Daoy (cell line): ENCODE measurements at places on chromosomes 1 and 21.

DNA sequence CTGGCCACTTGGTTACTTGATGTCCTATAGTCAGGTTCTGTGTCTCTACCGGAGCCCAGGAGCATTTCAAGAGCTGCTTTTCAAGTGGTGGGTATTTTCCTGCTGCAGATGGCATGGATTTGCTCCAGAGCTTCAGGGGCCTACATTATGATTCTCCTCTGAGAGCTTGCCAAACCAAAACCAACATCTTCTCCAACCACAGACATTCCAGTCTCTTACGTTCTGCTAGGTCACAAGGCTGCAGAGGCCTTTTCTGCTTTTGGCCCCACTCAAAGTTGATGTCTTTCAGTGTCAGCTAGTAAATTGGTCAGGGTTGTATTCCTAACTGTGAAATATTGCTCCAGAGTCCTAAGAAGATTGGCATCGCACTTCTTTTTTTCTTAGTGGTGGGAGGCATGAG lies 14.7 kb upstream of the AQP10 start:
- peak; percentile 13 for DNase-seq

GRCh38 chr1:177255411-177255810 lies 84.7 kb downstream of the BRINP2 start:
- peak; percentile 89 for DNase-seq

GRCh38 chr1:29650041-29650400 lies 413.7 kb downstream of the PTPRU start:
- DNase-seq: no peak

DNA sequence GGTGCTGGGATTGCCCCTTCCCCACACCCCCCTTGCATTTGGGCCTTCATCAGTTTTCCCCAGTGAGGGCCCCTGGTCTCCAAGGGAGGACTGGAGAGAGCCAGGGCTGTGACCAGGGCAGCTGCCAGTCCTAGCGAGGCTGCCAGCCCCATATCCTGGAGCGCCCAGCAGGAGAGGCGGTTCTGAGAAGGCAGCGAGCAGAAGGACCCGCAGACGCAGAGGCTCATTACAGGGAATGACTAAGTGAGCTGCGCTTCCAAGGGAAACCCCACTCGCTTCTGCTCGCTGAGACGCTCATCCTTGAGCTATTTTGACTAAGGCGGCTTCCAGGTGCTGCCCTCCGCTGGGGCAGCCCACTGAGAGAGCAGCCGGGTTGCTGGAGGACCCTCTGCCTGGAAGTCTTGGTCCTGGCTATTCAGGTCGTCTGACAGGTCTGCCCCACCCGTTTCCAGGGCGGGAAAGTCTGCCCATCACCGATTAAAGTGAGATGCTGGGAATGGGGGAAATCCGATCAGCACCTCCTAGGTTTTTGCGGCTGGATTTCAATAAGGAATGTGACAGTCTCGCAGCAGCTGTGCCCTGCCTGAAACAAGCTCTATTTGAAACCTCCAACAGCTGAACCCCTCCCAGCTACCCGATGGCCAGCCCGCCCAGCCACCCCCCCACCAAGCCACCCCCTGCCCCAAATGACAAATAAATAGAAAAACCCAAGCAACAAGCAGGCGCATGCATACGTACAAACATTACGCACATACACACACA lies 2.8 kb downstream of the KCNN3 start:
- peak; percentile 97 for DNase-seq

DNA sequence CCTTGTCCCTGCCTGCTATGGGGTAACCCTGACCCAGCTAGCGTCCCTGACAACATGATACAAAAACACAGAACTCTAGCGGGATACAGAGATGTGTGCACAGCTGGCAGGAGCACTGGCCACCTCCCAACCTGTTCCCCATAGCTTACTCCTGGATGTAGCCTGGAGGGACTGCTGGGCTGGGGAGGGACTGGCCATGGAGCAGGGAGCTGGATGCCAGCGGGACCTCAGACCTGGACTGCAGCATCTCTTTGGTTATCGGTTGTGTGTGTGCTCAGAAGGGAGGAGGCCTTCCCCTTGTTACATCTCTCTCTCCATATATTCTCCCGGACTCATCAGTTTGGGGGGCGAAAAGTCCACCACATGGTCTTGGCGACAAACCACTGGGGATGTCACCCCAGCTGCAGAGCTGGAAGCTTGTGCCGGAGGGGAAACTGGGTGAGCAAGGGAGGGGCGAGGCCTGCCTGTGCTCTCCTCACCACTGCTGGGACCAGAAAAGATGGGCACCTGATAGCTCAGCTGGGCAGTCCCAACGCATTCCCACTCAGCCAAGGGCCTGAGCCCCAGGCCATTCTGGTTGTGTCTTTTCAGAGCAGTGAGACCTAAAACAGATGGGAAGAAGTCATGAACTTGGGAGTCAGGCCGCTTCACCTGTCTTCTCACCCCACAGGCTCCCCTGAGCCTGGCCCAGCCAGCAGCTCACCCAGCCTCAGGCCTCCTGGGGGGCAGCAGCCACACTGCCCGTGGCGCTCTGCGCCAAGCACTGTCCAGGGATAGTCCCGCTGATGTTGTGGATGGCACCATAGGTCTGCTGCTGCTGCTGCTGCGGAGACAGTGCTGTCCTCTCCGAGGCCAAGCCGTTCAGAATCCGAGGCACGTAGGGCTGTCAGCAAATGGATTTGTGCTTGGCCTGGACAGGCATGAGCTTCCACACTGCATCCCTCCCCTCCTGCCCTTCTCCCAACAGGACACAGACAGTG lies 35.6 kb downstream of the TMEM63A start:
- DNase-seq: no peak

DNA sequence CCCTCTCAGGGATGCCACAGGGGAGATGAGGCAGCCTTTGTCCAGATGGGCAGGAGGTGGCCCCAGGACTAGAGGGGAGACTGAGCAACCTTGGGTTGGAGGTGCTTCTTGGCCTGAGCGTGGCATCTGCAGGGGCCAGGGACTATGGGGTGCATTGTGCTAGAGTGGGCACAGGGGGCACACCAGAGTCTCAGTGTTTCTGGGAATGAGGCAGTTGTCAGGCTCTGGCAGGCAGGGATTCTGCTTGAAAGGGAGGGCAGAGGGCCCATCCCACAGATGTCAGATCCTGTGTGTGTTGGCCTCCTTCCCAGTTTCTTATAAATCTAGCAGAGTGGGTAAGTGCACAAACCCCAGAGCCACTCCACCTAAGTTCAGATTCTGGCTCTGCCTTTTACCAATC lies 13.7 kb downstream of the LGR6 start:
- DNase-seq: peak; percentile 71

DNA sequence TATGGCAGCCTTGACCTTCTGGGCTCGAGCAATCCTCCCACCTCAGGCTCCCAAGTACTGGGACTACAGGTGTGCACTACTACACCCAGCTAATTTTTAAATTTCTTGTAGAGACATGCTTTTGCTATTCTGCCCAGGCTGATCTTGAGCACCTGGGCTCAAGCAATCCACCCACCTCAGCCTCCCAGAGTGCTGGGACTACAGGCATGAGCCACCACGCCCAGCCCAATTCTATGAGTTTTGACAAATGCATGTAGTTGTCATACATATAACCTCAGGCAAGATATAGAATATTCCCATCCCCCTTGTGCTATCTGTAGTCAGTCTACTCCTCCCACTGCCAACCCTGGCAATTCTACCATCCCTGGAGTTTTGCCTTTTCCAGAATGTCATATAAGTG lies 38.7 kb upstream of the TTC22 start:
- no peak for DNase-seq

DNA sequence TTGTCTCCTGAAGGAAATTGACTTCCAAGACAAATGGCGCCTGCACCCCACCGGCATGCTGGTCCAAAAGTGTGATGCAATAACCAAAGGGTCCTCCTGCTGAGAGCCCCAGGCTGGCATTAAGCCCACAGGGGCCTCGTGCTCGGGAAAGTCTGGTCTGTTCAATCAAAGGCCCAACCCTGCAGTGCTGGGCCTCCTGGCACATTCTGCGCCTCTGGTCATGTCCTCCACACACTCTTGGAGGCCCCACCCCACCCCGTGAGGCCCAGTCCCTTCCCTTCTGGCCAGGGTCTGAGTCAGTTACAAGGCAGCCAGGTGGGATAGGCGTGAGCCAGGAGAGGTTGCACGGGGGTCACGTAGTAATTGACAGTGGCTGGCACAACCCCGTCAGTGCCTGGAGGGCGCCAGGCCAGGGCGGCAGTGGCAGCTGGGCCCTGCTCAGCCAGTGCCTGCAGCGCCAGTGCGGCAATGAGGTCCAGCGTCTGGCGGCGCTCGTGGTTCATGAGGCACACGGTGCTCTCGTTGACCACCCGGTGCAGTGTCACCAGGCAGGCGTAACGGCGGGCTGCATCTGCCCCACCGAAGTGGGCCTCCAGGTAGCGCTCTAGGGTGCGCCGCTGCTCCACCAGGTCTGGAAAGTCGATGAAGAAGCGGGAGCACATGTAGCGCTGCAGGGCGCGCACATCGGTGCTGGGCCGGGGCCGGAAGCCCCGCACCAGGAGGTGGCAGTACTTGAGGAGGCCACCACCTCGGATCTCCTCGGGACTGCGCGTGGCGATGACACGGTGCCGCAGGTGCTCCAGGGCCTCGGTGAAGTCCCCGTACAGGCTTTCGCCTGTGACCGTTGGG lies 6.8 kb downstream of the TENT5B start:
- no peak for DNase-seq

- no peak for DNase-seq
Observed at GRCh38 chr1:195576641-195577040, 1031.6 kb downstream of the KCNT2 start.

- no peak for DNase-seq
Observed at GRCh38 chr1:24862775-24863483, 67.1 kb downstream of the RUNX3 start.

- DNase-seq: no peak
Observed at GRCh38 chr1:228802386-228803220, 67.3 kb downstream of the RHOU start.

GRCh38 chr1:9349331-9349851 lies 56.7 kb downstream of the SPSB1 start:
- DNase-seq: no peak

- peak; percentile 87 for DNase-seq
Observed at GRCh38 chr1:183270541-183271141, 84.6 kb downstream of the LAMC2 start.

DNA sequence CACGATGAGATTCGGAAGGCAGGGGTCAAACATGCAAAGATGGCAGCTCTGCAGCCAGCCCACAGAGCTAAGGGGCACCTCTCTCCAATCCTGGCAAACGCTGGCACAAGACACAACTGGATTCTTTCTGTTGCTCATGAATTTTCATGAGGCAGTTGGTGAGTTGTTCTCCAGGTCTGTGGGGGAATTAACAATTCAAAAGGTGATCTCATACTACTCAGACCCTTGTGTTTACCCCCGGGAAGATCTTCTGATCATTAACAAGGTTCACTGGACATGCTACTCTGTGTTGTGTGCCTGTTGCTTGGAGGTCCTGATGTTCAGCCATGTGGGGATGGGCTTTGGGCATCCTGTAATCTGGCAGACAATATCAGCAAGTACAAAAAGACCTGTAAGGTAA lies 128.9 kb downstream of the HHAT start:
- DNase-seq: no peak

- peak; percentile 30 for DNase-seq
Observed at GRCh38 chr1:111032295-111032897, 68.7 kb upstream of the LRIF1 start.

- no peak for DNase-seq
Observed at GRCh38 chr1:207839083-207839413, 71.9 kb downstream of the CD34 start.

GRCh38 chr1:89587729-89588161 lies 45.2 kb upstream of the LRRC8C start:
- DNase-seq: no peak

DNA sequence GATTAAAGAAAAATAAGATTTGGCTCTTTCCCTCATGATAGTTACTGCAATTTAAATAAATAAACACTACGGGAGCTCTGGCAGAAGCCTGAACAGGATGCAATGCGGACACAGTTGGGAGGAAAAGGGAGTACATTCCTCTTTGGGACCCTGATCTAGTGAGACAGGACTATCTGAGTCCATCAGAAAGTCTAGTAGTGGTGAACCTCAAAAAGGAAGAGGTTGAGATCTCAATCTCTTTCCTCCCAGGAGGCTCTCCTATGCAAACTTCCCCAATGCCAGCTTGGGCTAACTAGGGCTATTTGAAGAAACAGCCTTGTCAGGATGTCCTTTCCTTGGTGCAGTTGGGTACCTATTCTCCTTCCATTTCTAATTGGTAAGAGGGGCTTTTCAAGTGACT lies 4.9 kb upstream of the ABCD3 start:
- no peak for DNase-seq

- DNase-seq: no peak
Observed at GRCh38 chr1:45103534-45103933, 91.5 kb downstream of the UROD start.

GRCh38 chr1:229059671-229060539 lies 211.0 kb upstream of the RAB4A start:
- no peak for DNase-seq

GRCh38 chr1:17932164-17932563 lies 175.4 kb upstream of the IGSF21 start:
- no peak for DNase-seq

DNA sequence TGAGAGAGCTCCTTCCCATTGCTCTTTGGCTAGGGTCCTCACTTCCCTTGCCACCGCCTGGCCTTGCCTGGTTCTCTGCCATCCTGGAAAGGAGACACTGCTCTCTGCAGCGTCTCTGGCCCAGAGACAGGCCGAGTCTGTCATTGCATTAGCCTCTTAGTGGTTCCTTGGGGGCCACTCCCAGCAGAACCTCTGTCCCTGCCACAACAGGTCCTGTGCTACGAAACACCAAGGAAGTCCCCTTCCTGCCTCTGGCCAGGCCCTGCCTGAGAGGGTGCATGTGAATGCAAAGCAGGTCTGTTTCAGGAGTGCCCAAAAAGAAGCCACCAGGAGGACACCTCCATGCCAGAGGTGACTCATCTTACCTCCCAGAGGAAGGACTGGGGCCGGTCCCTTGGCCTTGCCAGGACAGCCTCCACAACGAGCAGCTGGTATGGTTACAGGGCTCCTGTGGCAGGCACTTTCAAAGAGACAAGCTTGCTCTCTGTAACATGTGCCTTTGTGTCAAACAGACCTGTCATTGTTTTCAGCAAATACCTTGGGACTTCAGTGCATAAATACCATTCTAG lies 59.6 kb downstream of the VPS26C start:
- DNase-seq: no peak

DNA sequence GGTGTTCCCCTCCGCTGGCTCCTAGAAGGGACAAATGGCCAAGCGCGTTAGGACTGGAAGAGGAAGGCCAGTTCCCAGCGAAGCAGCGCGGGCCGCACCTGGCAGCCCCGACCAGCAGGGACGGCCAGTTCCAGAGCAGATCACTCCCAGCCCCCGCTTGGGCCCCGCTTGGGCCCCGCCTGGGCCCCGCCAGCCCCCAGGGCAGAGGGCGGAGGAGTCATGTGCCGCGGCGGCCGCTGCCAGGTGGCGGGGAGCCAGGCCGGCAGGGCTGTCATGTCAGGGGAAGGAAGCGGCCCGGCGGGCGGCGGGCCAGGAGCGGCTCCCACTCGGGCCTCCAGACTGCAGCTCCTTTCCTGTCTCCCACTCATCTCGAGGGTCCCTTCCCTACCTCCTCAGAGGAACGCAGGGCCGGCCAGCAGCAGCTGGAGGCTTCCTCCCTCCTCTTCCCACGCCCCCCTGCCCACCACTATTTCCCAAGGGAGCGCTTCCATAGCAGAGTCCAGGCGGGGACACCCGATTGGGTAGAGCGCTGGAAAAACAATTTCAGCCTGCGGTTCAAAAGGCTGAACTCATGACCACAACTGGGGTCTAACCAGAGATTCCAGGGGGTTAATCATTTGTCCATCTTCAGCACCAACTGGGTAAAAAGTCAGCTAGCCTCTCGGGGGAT lies 16.5 kb downstream of the ZNF697 start:
- DNase-seq: peak; percentile 92
